ENCODE measurements at places on chromosomes 11 and 22. TPM values are rescaled to one million over a fixed set of nuclear protein-coding genes. Genes with fewer than 3 reads are reported as not detected.

FOLR1 gene
- total RNA-seq = 0.25 TPM

TBX10 gene
- not detected for total RNA-seq

CCDC87 gene
- total RNA-seq = 0.32 TPM

DNA sequence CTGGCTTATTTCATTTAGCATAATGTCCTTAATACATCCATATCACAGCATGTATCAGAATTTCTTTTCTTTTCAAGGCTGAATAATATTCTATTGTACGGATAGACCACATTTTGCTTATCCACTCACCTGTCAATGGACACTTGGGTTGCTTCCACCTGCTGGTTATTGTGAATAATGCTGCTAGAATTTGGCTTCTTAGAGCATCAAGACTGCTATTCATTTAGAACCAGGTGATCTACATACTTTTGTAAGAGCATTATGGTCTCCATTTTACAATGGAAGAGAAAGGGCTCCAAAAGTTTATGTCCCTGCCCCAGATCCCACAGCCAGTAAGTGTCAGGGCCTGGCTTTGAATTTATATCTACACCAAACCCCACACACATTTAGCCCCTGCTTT is 100.7 kb upstream of the CD82 start:
- DNase-seq = no peak

- DNase-seq = no peak
Measured at GRCh38 chr22:40499209-40499623, 128.8 kb downstream of the SGSM3 start.

DNA sequence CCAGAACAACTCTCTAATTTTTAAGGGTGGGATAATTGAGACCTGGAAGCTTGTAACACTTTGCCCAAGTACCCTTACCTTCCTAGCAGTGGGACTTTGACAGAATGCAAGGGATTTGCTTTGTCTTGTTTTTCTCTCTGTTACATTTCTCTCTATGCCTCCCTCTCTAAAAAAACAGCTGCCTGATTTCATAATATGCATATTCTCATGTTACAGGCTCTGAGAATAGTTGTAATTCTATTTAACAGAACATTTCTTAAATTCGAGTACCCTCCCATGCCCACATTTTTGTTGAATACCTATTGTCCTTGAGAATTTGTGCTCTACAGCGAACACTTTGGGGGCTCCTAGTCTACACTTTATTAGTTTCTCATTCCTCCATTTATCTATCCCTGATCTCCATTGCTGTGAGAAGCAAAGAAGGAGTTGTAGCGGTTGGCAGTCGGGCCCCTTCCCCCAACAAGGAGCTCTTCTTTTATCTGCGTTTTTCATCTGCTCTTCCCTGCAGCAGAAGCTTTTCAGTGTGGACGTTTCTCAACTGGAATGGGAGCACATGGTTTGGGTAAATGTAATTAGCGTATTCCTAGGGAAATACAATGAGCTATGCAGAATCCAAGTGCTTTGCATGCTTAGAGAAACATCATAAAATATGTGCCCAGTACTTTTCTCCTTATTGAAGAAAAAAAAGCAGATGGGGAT is 117.7 kb upstream of the CCDC90B start:
- no peak for DNase-seq

DNA sequence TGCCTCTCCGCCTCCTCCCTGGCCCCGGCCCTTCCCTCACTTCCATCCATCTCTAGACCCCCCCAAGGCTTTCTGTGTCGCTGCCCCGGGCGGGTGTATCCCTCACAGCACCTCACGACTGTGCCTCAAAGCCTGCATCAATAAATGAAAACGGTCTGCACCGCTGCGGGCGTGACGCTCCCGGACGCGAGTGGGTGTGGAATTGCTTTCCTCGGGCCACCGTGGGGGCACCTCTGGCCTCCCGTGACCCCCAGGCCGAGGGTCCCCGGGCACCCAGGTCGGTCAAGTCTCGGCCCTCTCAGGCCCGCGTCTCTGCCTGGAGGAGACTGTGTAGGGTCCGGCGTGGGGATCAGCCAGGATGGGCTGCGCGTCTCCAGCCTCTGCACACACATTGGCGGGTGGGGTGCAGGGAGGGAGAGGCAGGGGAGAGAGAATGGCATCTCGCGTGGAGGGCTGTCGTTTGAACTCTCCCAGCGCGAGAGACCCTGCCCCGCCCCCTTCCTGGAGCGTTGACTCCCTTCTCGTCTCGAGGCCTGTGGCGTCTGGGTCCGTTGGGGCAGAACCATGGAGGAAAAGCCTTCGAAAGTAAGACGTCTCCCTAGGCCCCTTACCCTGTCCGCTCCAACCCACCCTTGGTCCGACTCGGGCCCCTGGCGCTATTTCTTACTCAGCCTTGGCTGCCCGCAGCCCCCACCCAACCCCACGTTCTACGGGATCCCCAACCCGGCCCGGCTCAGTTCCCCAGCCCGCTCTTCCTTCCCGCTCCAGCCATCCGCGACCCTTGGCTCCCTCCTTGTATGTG is at the start of gene CATSPERZ:
Gene CATSPERZ (plus strand): TSS at position 512 of the 802 bp plus-strand sequence. CDS start 53 bp downstream, at position 565.
- DNase-seq = no peak

- DNase-seq = no peak
Measured at GRCh38 chr11:95232666-95233065, 1.7 kb upstream of the SESN3 start.

- DNase-seq = no peak
Measured at GRCh38 chr11:77515063-77515462, 41.2 kb upstream of the PAK1 start.

DNA sequence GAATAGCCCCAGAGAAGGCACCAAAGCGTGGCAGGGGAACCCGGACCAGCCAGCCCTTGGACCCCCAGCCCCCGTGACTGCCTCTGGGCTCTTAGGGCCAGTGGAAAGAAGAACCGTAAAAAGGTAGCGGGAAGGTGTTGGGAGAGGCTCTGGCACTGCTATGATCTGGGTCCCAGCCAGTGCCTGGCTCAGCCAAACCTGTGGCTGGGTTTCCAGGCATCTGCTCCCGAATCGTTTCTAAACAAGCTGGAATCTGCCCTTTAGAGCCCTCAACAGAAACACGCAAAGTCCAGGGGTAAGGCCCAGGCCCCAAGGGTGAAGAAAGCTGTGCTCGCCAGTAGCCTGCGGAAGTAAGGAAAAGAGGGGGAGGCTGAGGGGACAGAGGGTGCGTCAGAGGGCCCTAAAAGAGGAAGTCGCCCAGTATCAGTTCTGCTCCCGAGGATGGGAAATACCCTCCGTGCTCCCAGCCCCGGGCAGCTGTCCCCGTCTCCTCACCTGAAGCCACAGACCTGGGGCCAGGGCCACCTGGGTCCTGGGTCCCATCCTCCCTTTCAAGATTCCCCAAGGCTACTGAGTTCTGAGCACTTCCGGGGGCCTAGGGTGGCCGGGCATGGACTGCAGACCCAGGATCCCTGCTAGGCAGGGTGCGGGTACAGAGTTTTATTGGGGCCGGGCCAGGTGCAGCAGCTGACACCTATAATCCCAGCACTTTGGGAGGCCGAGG is 24.7 kb downstream of the IL10RA start:
- DNase-seq = no peak

DNA sequence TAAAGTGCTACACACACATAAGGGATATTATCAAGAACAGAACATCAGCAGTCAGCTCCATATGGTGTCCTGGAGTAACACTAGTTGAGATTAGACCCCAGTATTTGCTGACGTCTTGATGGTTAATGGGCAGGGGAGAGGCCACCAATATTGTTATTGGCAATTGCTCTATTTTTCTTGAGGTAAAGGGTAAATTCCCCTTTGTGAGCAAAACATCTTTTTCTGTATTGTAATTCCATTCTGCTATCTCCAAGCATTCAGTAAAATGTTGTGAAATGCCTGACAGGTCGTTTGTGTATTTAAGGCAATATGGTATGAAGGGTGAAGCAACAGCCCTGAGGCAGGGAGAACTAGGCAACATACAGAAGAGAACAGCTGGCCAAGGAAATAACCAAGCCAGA is 21.9 kb downstream of the PC start:
- no peak for DNase-seq

- DNase-seq = no peak
Measured at GRCh38 chr22:49999063-49999945, 13.3 kb downstream of the IL17REL start.

- no peak for DNase-seq
Measured at GRCh38 chr11:2863276-2863618, 22.3 kb downstream of the CDKN1C start.

DNA sequence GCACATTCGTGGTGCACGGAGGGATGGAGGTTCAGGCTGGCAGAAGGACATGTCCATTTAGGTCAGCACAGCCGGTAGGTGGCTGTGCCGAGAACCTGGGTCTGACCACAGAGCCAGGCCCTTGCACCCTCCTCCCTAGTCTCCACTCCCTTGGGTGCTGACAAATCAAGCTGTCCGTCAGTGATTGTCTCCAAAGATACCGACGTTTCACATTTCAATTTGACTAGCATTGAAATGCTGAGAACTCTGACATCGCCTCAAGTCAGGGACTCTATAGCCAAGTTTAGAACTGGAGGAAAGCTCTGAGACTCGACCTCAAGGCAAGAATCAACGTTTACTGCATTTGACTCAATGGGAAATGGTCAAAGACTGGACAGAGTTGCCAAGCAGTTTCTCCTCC is 1321.1 kb downstream of the TBC1D22A start:
- no peak for DNase-seq

GRCh38 chr22:40997520-40997919 is 46.3 kb downstream of the RBX1 start:
- DNase-seq = no peak

GRCh38 chr11:126725521-126725920 is 275.0 kb downstream of the KIRREL3 start:
- DNase-seq = no peak

DNA sequence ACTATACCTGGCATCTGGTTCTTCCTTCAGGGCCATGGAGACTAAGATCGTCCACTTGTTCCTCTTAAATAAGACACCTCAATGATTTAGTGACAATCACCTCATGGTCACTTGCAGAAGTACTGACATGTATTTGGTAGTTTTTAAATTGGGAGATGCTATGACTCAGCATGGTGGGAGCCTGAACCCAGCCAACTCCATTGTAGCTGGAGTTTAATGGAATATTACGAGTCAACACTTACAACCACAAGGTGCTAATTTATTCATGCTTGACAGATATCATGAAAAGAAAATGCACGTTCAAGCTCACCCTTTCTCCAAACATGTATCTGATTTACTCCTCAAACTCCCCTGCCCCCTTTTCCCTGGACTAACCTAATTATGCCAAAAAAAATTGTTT is 16.6 kb upstream of the APOL3 start:
- no peak for DNase-seq

DNA sequence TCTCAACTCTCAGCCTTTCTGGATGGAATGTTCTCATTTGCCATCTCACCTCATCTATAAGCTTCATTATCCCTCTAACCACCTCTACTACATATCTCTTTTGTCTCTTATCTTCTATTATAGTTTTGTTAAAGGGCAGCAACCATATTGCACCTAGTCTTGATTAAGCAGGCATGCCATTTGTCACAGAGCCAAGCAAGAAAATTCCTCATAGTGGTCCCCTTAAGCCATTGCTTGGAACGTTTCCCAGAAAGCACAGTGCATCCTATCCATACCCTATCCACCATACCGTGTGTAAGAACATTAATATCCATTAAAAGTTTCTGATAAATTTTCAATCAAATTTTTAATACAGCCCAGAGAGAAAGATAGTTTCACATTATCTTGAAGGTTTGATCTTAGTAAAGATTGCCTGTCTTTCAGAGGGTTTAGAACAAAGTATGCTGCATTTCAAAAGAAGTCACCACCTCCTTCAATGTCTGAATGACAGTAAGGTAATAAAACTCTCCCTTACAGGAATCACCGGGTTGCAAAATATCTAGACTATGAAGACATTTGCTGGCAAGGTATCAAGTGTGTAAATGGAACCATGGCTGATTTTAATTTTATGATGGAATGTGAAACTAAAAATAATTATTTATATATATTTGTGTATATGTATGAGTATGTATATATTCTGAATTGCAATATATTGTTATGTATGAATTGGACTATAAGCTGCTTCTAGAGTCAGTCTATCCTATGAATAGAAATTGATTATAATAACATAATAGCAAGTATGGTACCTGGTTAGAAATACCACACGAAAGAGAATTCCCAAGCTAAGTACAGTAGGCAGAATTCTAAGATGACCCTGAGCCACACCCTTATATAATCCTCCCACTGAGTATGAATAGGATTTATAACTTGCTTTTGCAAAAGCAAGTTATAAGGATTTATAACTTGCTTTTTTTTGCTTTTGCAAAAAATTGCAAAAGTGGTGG is 1296.3 kb downstream of the LRRC4C start:
- DNase-seq = no peak
